ENCODE measurements at places on chromosomes 6 and 20.

DNA sequence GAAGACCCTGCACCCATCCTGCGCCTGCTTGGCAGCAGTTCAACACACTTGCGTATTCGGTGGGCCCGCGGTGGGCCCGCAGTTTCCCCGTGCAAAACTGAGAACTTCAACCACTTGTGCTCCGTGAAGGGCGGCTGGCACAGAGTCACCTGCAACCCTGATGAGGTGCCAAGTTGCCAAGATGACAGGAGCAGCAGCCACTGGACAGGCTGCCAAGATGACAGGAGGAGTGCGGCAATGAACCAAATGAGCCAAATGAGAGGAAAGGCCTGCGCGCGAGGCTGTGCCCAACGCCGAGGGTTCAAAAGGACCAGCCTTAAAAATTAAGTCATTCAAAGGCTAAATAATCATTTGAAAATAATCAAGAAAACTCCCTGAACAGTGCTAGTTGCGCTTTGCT is 20.1 kb downstream of the DIDO1 start:
- DNase-seq = no peak

- no peak for DNase-seq
Measured at GRCh38 chr6:11251553-11252360, 19.3 kb upstream of the NEDD9 start.

- no peak for DNase-seq
Measured at GRCh38 chr20:56460459-56460858, 8.0 kb upstream of the RTF2 start.

GRCh38 chr6:148223424-148223842 is 119.2 kb upstream of the SASH1 start:
- no peak for DNase-seq

GRCh38 chr6:170098428-170099170 is 192.3 kb downstream of the DLL1 start:
- DNase-seq = no peak

GRCh38 chr6:100620085-100620840 is 155.5 kb upstream of the SIM1 start:
- DNase-seq = no peak

DNA sequence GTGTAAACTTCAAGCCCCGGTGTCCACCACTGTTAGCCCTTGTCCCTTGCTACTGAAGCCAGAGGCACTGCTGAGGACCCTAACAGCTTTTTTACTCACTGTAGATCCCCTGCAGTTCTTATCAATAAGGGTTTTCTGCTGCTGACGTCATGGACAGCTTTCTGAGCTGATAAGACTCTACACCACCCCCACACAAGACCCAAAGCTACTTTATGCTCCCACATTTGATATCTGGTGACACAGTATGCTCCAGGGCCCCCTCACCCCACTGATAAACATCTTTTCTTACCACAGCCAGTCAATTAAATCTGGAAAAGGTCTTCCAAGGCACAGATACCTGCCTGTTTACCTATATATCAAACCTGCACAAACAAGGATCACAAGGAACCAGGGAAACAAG is 65.3 kb downstream of the NUS1 start:
- DNase-seq = no peak

DNA sequence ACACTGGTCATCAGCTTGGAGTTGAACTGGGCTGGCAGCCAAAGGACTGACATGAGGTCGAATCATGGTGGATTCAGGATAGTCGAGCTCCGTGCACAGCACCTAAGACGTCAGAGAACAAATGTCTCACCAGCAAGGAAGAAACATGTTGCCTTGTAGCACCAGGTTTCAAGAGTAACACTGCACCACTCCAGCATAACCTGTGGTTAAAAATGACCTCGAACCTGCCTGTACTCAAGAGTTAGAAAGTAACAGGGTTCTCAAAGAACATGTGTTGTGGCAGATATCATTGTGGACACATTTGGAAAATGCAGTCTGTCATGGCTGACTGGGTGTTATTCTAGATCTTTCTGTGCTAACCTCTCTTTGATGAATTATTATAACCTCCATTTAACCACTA is 511.6 kb downstream of the CDH26 start:
- no peak for DNase-seq

DNA sequence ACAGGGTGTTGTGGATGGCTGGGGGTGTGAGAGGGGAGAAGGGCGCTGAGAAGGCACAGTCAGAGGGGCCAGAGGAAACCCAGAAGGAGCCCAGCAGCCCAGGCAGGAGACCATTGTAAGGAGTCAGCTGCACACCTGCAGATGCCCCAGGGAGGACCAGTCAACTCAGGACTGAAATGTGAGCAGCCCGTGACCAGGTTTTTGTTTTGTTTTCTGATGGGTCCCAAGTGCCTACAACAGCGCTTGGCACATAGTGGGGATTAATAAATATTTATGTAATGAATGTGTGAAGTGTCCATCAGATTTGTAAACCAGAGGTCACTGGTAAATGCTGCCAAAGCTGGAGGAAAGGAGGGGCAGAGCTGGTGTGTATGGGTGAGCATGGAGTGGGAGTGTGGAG is 30.2 kb downstream of the TRAM2 start:
- DNase-seq = no peak

GRCh38 chr6:149593408-149593807 is 27.2 kb downstream of the GINM1 start:
- DNase-seq = no peak

- DNase-seq = no peak
Measured at GRCh38 chr6:166436195-166437139, 53.7 kb upstream of the MPC1 start.

All from NCI-H2171 (cell line).